ENCODE measurements at places on chromosomes 12 and 14.

- no peak for DNase-seq
These were observed 12.7 kb downstream of the HIP1R start for GRCh38 chr12:122847921-122848421.

DNA sequence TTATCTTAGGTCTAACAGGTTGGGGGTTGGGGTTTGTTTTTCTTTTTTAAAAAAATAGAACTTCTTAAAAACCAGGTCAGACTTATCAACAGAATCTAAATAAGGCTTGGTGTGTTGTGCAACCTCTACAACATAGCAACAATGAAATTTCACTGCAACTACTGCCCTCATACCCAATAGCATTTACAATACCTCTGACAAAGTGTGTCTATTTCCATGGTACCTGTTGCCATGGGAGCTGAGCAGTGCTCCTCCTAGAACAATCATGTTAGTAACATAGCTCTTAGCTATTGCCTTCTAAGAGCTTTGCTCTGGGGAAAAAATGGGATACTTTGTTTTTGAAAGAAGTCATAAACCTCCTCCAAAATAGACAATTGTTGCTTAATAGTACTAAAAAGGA, 103.3 kb upstream of the CCDC175 start:
- DNase-seq, result no peak

DNA sequence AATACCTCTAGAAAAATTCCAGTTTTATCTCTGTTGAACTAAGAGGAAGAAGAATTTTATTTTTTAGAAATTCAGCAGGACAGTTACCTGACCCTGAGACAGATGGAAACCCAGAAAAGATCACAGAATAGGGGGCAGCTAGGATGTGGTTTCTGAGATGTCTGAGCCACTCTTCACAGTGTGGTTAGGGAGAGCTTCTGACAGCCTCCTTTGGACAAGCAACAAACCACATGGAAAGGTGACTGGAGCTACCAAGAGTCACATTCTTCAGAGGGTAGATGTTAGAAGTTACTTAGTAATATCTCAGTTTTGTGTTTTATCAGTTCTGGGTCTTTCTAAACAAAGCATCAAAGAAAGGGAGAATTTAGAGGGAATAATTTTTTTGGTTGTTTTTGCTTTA, 117.3 kb upstream of the NAP1L1 start:
- no peak for DNase-seq

GRCh38 chr12:50166799-50167048, 445 bp downstream of the CERS5 start:
- peak; percentile 12 for DNase-seq

- no peak for DNase-seq
These were observed 30.0 kb downstream of the RASSF8 start for GRCh38 chr12:25988505-25988904.

DNA sequence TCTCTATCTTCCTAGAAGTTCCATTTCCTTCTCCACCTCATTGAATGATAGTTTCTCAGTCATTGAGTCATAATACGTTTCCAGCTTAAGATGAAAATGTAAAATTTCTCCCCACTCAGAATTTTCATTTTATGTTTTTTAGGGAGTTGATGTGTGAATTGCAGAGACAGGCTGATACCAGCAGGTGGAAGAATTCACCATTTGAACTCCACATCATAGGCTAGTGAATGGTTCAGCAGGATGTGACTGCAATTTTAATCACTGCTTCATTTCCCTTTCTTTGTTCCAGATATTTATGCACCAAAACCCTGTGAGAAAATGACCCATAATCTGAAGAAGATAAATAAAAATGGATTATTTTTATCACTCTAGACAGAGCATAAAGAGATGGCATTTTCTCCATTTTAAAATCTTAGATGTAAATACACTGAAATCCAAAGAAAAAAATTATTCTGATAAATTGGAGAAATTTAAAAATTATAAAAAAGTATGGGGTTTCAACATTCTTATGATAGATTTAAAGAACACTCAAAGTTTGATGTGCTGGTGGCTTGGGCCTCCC, 10.6 kb upstream of the PYGL start:
- no peak for DNase-seq

GRCh38 chr14:85991156-85991555, 461.2 kb downstream of the FLRT2 start:
- DNase-seq, result no peak

- no peak for DNase-seq
These were observed 373.4 kb downstream of the NUAK1 start for GRCh38 chr12:105765053-105766014.

- no peak for DNase-seq
These were observed 176.7 kb downstream of the PTPN11 start for GRCh38 chr12:112595410-112595809.

DNA sequence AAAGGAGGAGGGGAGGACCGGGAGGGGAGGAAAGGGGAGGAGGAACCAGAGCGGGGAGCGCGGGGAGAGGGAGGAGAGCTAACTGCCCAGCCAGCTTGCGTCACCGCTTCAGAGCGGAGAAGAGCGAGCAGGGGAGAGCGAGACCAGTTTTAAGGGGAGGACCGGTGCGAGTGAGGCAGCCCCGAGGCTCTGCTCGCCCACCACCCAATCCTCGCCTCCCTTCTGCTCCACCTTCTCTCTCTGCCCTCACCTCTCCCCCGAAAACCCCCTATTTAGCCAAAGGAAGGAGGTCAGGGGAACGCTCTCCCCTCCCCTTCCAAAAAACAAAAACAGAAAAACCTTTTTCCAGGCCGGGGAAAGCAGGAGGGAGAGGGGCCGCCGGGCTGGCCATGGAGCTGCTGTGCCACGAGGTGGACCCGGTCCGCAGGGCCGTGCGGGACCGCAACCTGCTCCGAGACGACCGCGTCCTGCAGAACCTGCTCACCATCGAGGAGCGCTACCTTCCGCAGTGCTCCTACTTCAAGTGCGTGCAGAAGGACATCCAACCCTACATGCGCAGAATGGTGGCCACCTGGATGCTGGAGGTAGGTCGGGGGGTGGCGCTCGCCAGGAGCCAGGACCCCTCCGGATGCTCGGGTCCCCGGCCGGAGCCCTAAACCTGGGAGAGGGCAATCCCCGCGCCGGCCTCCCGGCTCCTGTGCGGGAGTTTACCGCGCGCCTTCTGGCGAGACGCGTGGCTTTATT, at the start of gene CCND2:
Gene CCND2 (plus strand): TSS at position 111 of the 744 bp plus-strand sequence. CDS start 279 bp downstream, at position 390.
- peak; percentile 67 for DNase-seq

GRCh38 chr12:24596768-24597388, 352.0 kb downstream of the BCAT1 start:
- no peak for DNase-seq

- no peak for DNase-seq
These were observed 190.5 kb upstream of the PLEKHA5 start for GRCh38 chr12:18939051-18939450.

DNA sequence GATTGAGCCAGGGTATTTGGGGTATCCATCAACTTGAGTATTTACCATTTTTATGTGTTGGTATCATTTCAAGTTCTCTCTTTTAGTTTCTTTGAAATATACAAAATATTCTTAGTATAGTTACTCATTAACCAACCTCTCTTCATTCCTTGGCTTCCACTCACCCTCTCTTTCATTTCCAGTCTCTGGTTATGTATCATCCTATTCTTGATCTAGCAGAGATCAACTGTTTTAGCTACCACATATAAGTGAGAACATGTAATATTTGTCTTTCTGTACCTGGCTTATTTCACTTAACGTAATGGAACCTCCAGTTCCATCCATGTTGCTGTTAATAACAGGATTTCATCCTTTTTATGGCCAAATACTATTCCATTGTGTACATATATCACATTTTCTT, 86.9 kb downstream of the DACT1 start:
- DNase-seq, result no peak

DNA sequence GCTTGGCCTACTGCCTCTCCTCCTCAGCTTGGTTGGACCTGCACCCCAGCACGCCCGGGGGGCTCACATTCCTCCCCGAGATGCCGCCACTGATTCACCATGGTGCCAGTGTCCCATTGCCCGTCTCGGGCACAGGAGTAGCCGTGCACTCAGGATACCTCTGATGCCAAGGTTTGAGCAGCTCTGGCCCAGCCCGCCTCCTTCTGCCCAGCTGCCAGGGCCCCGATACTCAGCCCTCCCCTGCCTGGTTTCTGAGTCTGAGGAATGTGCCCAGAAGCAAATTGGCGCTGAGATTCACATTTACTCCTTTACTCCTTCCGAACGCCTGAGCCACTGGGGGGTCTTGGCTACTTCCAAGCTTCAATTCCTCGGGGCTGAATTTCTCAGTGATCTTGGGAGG, 63.5 kb downstream of the NINJ2 start:
- DNase-seq, result no peak

GRCh38 chr14:92737206-92737605, 11.2 kb downstream of the LGMN start:
- no peak for DNase-seq

DNA sequence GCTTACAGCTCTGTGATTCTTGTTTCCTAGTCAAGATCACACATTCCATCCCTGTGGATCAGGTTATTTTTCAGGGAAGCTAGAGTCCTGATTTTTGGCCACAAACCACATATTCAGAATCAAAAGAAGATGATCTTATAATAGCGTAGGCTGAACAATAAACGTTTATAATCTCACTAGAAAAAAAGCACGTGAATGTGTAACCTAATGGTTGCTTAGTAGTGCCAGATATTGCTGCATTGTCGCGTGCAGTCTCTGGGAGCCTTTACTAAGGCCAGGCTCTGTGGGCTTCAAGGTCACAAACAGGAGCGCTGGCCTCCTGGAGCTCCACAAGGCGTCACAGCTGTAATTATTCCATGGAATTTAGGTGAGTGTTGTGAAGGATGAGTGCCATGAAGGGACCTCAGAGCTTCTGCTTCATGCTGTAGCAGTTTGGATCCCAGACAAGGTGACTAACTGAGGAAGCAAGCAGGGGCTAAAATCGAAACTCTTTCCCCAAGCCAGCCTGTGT, 17.4 kb downstream of the CDKN1B start:
- DNase-seq, result no peak

DNA sequence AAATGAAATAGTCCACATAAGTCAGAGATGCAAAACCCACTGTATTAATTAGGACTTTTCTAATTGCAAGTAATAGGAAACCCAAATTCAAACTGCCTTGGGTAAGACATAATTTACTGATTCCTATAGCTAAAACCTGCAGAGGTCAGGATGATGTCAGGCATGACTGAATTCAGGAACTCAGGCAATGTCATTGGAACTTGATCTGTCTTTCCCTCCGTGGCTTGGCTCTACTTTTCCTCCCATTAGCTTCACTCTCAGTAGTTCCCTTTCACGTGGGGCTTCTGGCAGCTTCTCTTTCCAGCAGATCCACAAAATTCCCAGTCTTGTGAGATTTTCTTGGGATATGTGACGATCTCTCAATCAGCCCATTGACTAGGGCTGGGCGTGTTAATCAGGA, 2.4 kb upstream of the JDP2 start:
- DNase-seq, result no peak

DNA sequence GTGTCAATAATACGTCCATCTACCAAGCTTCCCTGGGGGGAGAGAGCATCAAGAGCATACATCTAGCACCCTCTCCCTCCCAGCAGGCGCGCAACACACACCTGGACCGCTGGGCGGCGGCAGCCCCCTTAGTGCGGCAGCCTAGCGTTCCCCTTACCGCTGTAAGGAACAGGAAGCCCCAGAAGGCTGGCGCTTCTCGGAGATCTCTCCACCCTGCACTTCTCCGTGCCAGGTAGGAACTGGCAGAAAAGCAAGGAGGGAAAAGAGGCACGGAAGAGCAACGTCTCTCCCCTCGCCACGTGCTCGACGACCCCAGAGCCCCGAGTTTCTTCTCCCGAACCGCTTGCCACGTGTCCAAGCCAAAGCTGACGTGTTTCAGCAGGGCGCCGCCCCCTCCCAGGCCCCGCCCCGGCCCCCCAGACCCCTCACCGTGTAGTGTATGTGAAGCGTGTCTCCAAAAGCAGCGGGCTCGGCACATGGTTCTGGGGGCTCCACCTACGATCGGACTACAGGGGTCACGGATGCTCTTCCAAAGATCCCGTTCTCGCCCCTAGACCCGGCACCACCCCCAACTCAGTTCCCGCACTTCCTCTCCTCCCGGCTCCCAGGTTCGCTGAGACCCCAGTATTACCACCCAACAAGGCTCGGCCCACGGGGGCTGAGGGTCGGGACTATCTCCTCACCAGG, 532 bp downstream of the FKBP11 start:
- peak; percentile 54 for DNase-seq

DNA sequence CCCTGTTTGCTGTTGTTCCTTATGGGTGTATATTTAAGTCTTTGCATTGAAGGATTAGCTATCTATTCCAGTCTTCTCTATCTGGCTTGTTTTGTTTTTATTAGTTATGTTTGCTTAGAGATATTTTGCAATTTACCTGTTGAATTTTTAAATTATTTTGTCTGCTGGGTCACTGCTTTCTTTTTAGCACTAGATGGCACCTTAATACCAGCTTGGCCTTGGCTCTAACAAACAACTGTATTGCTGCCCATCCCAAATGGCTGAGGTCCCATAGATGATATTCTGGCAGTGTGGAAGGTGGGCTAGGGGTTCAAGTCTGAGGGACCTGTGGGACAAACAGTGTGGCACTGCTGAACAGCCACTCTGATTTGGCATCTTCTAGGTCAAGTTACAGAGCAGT, 144.0 kb upstream of the FBXO33 start:
- DNase-seq, result no peak

- no peak for DNase-seq
These were observed 214.3 kb downstream of the ZFP36L1 start for GRCh38 chr14:68578597-68578996.

DNA sequence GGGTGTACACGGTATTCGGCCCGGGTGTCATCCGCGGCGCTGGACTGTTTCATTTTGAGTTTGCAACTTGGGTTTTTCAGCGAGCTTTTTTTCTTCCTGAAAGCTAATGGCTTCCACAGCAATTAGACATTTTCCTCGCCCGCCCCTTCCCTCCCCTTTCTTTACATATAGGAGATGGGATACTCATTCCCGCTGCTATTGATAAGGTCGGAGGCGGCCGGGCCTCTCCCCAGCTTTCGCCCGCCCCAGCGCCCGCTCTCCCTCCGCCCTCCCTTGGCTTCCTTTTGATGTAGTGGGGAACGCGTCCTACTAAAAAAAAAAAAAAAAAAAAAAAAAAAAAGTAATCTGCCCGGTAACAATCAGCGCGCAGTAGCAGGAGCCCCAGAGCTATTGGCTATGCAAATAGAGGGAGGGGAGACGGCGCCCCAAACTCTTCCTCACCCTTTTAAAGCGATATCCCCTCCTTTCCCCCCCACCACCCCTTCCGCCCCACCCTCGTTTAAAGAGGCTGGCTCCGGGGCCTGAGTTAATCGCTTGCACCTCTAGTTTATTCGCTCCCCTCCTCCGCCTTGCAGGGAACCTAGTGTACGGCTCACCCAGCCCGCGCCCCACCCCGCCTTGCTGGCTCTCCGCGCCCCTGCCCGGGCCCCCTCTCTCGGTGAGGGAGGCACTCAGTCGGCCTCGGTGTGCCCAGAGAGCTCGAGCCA, 1.7 kb upstream of the CCND2 start:
- peak; percentile 72 for DNase-seq

Data from activated T-helper 1 cell treated with anti-CD3 and anti-CD28 coated beads, Interleukin-2, amount 50 U/mL, for 16 hours (primary cell).